ENCODE measurements at places on chromosomes 7 and 10.

- no peak for DNase-seq
Measured at GRCh38 chr10:72124381-72124780, 36.0 kb upstream of the SPOCK2 start.

GRCh38 chr10:101062232-101063049, 652 bp downstream of the KAZALD1 start:
- peak; percentile 27 for DNase-seq

- DNase-seq, result no peak
Measured at GRCh38 chr10:80196270-80196949, 8.9 kb downstream of the ANXA11 start.

GRCh38 chr7:92289321-92289720, 43.5 kb downstream of the ANKIB1 start:
- no peak for DNase-seq

DNA sequence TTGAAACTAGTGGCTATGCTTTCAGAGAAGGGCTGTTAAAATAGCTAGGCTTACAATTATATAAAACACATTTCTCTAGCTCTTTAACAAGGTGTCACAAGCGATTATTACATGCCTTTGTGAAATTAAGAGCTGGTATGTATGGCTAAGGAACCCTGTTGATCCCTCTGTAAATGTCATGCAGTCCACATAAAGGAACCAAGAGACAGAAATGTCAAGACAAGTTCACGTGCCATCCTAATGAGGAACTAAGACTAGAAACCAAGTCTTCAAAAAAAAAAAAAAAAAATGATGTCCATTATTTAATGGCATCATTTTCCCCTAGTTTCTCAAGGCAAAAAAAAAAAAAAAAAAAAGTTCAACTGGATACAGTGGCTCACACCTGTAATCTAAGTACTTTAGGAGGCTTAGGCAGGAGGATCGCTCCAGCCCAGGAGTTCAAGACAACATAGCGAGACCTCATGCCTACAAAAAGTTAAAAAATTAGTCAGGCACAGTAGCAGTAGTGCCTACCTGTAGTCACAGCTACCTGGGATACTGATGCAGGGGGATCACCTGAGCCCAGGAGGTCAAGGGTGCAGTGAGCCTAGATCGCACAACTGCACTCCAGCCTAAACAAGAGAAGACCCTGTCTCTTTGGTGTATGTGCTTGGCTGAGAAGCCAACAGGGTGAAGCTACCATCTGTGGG, 63.4 kb downstream of the SRPK2 start:
- DNase-seq, result no peak
